Mesothelial cell of epicardium (in vitro differentiated cells): ENCODE measurements at places on chromosomes 1 and 21.
A peak's percentile ranks its signal among the peaks of the same experiment; 100 is the strongest.

DNA sequence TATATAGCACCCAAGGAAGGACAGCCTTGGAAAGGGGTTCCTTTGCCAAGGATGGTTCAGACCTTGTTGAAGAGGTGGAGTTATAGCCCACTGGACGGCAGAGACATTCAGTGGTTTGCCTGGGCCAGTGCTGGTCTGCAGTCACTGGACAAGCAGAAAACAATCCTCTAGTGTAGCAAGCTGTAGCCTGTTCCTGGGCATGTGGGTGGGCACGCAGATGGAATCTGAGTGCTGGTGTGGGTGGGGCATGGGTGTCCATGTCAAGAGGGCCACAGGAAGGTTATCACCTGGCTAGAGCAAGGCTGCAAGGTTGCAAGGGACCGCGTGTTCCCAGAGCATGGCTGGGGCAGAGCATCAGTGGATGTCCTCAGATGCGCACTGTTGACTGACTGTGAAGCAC is 244.7 kb downstream of the PTPRU start:
- DNase-seq: peak; percentile 6

GRCh38 chr1:6822530-6823359 is 37.5 kb downstream of the CAMTA1 start:
- DNase-seq: no peak

GRCh38 chr21:27240839-27241238 is 274.0 kb upstream of the ADAMTS5 start:
- no peak for DNase-seq

GRCh38 chr1:37932759-37933158 is 14.1 kb downstream of the INPP5B start:
- DNase-seq: no peak

DNA sequence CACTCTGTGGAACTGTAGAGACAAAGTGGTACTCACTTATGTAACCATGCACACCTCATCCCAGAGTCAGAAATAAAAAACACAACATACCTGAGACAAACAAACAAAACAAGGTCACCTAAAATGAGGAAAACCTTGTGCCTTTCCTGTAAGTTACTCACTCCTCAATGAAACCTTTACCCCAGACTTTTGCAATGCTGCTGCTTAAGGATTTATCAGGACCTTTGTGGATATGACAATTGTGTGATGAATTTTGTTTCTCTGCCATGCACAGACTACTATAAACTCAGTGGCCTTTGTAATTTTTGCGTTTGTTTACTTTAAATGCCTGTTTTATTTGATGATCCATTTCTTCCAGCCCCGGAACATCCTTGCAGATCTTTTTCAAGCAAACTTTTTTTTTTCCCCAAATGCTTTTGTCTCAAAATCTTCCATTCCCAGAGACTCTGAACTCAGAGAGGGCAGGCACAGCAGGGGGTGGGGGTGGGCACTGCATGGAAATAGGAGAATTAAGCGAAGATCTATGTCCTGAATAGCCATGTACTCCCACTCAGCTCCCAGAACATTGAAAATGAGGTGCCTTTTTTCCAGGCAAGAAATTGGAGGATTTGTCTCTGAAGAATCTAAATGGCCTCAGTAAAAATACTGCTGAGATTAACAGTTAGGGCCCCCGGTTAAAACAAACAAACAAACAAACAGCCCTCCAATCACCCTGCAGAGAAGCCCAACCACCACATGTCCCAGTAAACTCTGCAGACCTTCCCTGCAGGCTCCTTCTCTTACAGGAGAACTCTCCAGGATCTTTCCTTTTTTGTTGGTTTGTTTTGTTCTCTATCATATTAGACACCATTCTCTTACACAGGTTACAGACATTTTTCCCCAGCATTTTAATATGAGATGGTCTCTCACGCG is 22.6 kb upstream of the SIM2 start:
- no peak for DNase-seq
